ENCODE measurements at places on chromosomes 13 and 19.

- DNase-seq: no peak
Measured at GRCh38 chr13:89890806-89891205, 1456.7 kb upstream of the MIR17HG start.

GRCh38 chr13:79037197-79037596 is 368.9 kb downstream of the RBM26 start:
- DNase-seq: no peak

DNA sequence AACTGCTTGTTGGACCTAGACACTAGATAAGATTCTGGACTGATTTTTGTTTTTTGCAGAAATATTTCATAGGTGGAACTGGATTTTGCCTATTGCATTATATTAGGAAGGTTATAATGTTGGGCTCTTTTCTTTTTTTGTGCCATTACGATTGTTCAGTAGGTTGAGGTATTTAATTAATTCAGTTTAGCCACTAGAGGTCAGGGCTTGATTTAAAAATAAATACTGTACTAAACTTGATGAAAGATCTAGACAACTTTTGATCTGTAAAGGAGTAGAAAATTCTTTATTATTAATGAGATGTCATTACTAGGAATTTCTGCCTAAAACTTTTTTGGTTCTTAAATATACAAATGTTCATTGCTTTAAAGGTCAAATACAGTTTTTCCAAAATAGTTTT is 15.2 kb upstream of the SUPT20H start:
- DNase-seq: no peak

GRCh38 chr13:25136880-25137787 is 35.0 kb downstream of the AMER2 start:
- no peak for DNase-seq

DNA sequence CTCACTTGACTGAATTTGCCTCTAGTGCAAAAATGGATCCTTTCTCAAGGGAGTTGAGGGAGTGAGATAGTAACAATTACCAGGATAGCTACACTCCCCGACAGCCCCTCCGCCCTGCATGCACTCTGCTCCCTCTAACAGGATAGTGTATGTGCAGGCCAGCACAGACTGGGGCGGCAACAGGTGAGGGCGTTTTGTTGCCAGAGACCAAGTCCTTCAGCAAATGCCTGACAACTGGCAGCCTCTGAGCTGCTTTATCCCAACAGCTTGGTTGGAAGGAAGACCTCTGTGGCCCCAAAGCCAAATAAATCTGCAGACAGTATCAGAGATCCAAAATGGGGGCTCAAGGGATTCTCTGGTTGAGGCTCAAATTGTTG is 86.6 kb downstream of the SLC7A1 start:
- no peak for DNase-seq

DNA sequence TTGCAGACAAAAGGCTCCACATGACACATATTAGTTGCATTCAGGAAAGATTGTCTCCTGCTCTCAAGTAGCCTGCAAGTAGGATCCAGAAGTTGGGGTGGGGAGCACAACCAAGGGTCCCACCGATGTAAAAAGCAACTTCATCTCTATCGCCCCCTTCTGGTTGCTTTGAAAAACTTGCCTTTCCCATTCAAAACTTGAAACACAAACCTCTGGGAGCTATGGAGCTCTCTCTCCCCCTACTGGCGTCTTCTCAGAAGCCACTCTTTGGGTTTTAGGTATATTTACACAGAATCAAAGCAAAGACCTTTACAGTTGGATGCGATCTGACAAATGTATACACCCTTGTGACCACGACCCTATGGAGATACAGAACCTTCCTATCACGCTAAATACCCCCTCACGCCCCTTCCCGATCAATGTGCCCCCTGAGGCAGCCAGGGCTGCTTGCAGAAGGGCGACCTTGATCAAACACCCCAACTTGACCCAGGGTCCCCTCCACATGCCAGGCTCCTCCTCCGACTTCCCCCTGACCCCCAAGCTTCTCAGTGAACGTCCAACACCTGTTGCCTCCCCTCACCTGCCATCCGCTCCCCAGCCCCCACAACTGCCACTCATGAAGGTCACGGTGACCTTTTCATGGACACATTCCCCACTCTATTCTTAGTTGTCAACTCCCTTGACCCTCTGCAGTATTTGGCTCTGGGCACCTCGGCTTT is 10.1 kb downstream of the NOSIP start:
- no peak for DNase-seq

DNA sequence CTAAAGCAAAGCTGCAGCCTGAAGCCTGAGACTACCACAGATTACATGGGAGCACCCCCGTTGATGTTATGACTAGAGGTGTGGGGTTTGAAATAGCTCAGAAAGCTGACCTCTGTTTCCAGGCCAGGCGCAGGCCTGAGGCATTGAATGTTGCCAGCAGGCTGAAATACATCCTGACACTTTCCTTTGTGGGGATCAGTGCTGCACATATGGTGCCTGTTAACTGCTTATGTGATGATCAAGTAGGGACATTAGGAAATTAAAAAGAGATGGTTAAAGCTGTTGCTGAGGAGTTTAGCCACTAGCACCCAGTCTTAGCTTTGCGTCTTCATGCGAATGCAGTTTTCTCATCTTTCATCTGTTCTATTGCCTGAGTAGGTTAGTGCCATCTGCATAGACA is 83.2 kb downstream of the CCNA1 start:
- no peak for DNase-seq

GRCh38 chr13:45882626-45883025 is 31.1 kb upstream of the SIAH3 start:
- no peak for DNase-seq

GRCh38 chr13:30615866-30616541 is 1.7 kb upstream of the USPL1 start:
- no peak for DNase-seq

- DNase-seq: no peak
Measured at GRCh38 chr19:35408284-35409171, 37.7 kb downstream of the GPR42 start.

DNA sequence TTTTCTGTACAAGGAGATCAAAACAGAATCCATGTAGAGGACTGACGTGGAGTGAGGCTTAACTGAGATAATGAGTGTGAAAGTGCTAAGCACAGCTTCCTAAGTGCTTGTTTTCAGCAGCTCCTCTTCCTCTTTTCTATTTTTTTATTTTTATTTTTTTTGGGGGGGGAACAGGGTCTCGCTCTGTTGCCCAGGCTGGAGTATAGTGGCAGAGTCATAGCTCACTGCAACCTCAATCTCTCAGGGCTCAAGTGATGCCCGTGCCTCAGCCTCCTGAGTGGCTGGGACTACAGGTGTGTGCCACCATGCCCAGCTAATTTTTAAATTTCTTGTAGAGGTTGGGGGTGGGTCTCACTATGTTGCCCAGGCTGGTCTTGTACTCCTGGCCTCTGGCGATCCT is 5.6 kb upstream of the FOSB start:
- DNase-seq: no peak
